ENCODE measurements at places on chromosomes 3 and 15.

- DNase-seq, result no peak
Observed at GRCh38 chr3:151085889-151086483, 522 bp downstream of the MED12L start.

DNA sequence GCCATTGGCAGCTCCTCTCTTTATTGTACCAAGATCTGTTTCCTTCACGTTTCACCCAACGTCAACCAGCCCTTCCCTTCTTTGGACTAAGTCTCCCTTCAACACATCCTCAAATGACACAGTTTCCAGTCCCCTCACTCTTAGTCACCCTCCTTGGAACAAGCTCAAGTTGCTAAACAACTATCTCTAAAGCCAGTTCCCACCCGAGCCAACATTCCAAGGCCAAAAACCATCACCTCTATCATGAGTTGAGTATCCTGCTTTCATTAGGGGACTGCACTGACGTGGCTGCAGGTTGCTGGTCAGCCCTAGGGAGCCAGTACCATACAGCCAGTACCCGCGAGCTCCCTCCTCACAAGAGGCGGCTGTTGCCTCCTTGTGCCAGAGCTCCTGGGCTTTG is 73.8 kb downstream of the LIPC start:
- DNase-seq, result no peak

DNA sequence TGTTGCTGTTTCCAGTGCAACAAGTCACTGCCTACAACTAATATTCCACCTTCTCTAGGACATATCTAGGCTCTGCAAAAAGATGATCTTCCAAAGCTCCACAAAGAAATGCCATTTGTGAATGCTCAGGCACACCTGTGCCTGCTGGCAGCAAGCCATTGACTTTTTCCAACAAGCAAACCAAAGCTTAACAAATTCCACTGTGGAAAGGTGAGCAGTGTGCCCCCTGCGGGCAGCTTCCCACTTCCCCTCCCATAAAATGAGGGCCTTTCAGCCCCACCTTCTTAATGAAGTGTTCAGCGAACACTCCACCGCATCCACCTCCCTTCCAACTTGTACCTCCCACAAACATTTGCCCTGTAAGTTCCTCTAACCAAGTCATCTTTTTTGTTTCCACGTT is 157.5 kb upstream of the SLC24A5 start:
- no peak for DNase-seq

- no peak for DNase-seq
Observed at GRCh38 chr3:9110802-9111201, 138.6 kb downstream of the SRGAP3 start.

DNA sequence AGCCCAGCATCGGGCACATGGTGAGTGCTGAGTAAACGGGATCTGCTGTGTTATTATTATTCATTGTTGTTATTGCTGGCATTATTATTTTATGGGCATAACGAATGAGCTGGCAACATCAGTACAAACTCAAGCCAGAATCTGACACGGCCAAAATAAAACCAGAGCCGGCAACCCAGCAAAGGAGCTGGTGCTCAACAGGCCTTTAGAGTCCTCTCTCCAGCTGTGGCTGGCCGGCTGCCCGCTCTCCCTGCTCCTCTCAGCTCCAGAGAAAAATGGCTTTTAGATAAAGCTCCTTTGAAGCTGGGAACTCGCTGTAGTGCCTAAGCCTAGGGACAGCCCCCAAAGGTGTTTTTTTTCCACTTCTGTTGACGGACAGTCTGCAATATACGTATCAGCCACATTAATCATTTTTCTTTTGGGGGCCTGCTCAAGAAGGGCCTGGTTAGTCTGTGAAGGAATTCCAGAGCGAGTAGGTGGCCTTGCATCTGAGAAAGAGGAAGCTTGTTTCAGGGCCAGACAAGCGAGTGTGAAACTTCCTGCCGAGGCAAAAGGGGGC is 193.9 kb upstream of the UBE2E1 start:
- DNase-seq, result no peak

- no peak for DNase-seq
Observed at GRCh38 chr3:41462103-41462691, 262.9 kb downstream of the CTNNB1 start.

GRCh38 chr3:191721390-191721861 is 260.5 kb downstream of the PYDC2 start:
- no peak for DNase-seq

- DNase-seq, result no peak
Observed at GRCh38 chr3:101072300-101072699, 79.1 kb upstream of the ABI3BP start.

DNA sequence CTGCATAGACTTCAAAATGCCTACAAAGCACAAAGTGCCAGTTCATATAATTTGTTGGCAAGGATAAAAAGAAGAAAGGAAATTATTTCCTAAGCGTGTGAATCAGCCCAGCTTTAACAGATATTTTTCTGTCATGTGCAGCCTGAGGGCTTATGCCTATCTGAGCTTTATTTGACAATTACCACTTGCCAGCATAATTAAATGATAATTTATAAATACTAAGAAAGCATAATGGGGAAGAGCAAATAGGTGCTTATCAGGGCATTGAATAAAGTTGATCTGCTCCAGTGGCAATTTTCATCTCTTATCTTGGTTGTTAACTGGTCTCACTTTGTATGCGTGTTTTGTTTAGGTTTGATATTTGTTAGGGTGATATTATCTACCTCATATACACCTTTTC is 313.4 kb upstream of the DNAJC19 start:
- DNase-seq, result no peak

- no peak for DNase-seq
Observed at GRCh38 chr15:58065445-58066041, at the start of gene ALDH1A2. TSS of gene ALDH1A2 (minus strand) at chr15:58065711. CDS start at chr15:58065650, 61 bp downstream.

DNA sequence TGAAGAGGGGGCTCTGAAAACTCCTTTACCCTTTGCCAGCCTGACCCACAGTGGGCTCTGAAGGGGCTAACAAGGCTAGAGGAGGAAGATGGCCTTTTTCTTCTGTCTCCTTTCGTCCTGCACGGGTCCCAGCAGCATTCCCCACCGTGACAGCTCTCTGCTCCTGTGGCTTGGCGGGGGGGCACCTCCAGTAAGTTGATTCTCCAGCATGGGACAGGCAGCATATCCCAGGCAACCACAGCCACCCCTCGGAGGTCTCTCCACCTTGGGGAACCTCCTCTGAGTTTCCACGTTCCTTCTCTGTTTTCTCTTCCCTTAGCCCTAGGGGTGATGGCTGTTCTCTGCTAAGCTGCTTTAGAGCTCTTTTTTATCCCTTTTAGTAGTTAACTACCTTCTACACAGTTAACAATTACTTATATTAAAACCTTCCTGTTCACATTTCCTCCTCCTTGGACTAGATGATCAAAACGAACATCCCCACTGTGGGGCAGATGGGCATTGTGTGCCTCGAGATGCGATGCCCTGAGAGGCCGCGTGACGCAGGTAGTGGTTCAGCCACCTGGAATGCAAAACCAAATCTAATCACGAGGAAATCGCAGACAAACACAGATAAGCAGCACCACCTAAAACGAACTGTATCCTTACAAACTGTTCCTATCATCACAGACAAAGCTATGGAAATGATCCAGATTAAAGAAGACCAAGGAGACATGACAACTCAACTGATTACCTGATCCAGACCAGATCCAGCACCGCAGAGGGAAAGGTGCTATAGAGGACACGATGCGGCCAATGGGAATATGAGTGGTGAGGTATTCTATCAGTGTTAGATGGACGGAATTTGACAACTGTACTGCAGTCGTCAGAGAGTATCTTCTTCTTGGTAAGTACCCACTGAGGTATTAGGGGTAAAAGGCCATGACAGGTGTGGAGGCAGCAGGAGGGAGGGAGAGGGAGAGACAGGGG is 27.7 kb downstream of the TSPAN3 start:
- no peak for DNase-seq

DNA sequence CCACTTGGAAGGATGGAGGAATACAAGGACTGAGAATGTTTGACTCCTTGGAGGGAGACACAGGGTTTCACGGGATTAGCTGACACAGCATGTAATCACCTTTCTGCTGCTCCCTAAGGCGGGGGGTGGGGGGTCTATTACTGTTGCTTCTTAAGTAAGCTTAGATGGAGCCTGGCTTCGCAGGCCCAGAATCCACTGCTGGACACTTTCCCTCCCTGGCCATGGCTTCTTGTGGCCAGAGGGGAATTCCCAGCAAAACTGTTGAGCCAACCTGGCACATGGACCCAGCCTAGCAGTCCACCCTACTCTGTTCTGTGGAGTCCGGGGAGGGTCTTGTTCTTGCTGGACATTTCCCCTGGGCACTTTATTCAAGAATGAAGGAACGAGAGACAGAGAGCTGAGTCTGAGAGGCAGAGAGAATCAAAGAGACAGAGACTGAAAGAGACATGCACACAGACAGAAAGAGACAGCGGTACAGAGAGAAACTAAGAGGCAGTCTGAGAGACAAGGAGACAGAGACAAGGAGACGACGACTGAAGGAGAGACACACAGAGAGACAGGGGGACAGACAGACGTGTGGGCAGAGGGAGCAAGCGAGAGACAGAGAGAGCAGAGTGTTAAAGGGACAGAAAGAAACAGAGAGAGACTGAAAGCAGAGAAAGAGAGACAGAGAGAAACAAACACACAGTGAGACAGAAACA is 55.6 kb upstream of the DLG1 start:
- DNase-seq, result no peak

DNA sequence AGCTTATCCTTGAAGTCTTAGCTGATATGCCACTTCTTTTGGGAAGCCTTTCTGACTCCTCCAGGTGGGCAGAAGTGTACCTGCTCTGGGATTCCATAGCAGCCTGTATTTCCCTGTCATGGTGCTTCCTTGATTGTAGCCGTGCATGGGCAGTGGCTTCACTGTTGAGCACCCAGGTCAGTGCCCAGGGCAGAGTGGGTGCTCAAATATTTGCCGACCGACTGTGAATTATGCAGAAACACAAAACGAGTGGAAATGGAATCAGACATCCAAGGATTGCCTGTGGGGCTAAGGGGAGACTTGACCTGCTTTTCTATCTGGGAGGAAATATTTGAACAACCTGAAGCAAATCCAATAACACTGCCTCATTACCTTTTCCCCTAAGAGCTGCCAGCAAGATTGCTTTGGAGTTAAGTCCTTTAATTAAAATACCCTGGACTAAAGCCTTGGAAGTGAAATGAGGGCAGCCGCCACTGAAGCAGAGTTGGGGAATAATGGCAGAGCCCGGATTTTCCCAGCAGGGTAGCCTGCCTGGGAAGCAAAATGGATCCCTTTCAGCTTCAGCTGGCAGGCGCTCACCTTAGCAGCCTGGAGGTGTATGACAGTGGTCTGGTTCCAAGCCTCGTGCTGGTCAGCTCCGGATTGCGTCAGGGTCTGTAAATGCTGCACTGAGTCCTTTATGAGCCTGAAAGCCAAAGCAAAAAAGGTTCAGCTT is 14.9 kb downstream of the ACOX2 start:
- no peak for DNase-seq

GRCh38 chr3:184082465-184082864 is 14.4 kb upstream of the HTR3E start:
- DNase-seq, result no peak

GRCh38 chr3:143559296-143559695 is 289.0 kb downstream of the SLC9A9 start:
- DNase-seq, result no peak

- no peak for DNase-seq
Observed at GRCh38 chr3:100100425-100100824, 13.9 kb downstream of the FILIP1L start.

- no peak for DNase-seq
Observed at GRCh38 chr15:53709821-53710220, 49.6 kb downstream of the WDR72 start.

GRCh38 chr3:98482717-98483482 is 14.6 kb upstream of the OR5K2 start:
- no peak for DNase-seq

- no peak for DNase-seq
Observed at GRCh38 chr3:70861855-70862254, 549.4 kb upstream of the MDFIC2 start.

- DNase-seq, result no peak
Observed at GRCh38 chr3:14730703-14731382, 55.9 kb downstream of the C3orf20 start.

GRCh38 chr3:146308222-146308621 is 57.3 kb upstream of the PLSCR4 start:
- no peak for DNase-seq

GRCh38 chr3:46845860-46846623 is 17.2 kb downstream of the MYL3 start:
- DNase-seq, result peak; percentile 63

DNA sequence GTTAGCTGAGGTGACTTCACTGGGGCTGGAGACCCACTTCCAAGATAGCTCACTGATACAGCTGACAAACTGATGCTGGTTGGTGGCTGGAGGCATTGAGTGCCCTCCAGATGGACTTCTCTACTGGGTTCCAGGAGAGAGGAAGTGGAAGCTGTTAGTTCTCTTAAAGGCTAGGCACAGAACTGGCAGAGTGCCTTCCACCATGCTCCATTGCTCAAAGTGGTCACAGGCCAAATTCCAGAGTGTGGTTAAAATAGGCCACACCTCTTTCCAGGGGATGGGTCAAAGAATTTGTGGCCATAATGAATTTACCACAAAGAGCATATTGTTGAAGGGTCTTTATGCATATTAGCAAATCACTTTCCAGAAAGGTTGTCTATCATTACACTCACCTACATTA is 74.2 kb downstream of the NMD3 start:
- DNase-seq, result no peak

- DNase-seq, result no peak
Observed at GRCh38 chr3:170815936-170816335, 54.1 kb downstream of the RPL22L1 start.

- DNase-seq, result no peak
Observed at GRCh38 chr3:183098536-183099025, 715 bp downstream of the MCCC1 start.

GRCh38 chr3:131608296-131608695 is 105.5 kb upstream of the MRPL3 start:
- no peak for DNase-seq

GRCh38 chr3:185537369-185537970 is 14.9 kb downstream of the LIPH start:
- no peak for DNase-seq

DNA sequence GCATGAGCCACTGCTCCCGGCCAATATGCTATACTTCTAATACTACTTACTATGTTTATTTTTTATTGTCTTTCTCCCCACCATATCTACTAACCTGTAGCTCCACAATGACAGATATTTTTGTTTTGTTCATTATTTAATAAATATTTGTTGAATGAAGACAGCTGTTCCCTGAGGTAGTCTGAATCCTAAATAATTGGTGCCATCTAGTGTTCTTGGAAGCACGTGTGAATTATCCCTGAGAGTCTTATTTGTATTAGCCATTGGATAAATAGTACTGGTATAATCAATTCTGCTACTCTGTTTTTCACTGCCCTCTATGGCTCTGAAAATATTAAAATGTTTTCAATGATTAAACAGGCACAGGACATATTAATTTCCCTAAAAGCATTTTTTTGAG is 5.6 kb upstream of the APPL1 start:
- no peak for DNase-seq
